ENCODE measurements at places on chromosomes 1 and 21. TPM values are rescaled to one million over a fixed set of nuclear protein-coding genes. Genes with fewer than 3 reads are reported as not detected.
A peak's percentile ranks its signal among the peaks of the same experiment; 100 is the strongest.

DNA sequence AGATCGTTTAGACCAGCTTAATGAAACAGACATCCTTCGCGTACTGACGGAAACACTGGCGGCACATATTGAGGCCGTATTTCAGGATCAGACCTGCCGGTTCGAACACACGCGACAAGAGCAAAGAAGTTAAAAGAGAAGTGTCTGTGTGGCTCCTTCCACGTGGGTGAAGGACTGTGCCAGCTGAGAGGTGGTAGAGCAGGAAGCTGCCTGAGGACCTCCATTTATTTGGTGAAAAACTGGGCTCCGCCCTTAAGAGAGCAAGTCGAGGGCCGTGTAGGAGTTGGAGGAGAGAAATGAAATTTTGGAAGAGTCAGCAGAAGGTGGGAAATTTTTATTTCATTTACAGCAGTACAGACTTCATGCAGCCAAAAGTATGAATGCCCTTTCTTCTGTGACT is 38.8 kb upstream of the ADORA3 start:
- peaks cover 16% of the 10 kb centered on the region for H3K27me3 ChIP-seq
- DNase-seq = no peak
- H3K4me1 ChIP-seq = peaks cover 23% of the 10 kb centered on the region
- no peaks in the 10 kb centered on the region for H3K36me3 ChIP-seq
- no peak overlapping the region for H3K4me3 ChIP-seq

DNA sequence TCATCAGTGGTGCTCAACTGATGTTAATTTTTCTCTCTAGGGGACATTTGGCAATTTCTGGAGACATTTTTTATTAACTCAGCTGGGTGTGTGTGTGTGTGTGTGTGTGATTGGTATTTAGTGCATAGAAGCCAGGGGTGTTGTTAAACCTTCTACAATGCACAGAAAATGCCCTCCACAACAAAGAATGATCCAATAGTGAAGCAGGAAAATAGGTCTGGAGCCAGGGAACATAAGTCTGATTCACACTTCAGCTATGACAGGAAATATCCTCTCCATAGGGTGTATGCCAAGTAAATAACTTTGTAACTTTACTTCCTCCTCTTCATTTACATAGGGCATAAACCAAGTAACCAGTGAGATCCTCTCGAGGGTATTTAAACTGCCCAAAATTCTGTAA is 25.1 kb upstream of the TMEM61 start:
- no peak for DNase-seq
- no peaks in the 10 kb centered on the region for H3K27me3 ChIP-seq
- H3K4me1 ChIP-seq = peaks cover 20% of the 10 kb centered on the region

DNA sequence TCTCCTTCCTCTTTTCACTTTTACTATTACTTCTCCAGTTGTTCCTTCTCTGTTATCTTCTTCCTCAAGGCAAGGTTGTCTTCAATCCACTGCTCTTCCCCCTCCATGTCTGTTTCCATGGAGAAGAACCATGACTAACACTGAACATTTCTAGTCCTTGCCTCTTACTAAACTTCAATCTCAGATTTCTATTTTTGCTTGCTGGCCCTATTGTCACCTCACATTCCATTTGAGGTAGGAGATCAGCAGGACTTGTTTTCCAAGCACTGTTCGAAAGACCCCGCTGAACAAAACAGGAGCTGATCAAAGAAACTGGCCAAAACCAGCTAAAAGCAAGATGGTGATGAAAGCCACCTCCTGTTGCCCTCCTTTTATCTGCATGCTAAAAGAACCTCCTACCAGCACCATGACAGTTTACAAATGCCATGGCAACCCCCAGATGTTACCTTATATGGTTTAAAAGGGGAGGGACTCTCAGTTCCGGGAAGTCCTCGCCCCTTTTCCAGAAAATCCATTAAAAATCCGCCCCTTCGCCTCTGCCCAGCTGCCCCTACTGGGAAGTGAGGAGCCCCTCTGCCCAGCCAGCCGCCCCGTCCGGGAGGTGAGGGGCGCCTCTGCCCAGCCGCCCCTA is 22.6 kb downstream of the GON4L start:
- peaks cover 36% of the 10 kb centered on the region for H3K36me3 ChIP-seq
- DNase-seq = peak; percentile 13
- peak overlapping the region; percentile 91 for H3K27ac ChIP-seq
- H3K27me3 ChIP-seq = no peaks in the 10 kb centered on the region
- peaks cover 10% of the 10 kb centered on the region for H3K4me1 ChIP-seq

DNA sequence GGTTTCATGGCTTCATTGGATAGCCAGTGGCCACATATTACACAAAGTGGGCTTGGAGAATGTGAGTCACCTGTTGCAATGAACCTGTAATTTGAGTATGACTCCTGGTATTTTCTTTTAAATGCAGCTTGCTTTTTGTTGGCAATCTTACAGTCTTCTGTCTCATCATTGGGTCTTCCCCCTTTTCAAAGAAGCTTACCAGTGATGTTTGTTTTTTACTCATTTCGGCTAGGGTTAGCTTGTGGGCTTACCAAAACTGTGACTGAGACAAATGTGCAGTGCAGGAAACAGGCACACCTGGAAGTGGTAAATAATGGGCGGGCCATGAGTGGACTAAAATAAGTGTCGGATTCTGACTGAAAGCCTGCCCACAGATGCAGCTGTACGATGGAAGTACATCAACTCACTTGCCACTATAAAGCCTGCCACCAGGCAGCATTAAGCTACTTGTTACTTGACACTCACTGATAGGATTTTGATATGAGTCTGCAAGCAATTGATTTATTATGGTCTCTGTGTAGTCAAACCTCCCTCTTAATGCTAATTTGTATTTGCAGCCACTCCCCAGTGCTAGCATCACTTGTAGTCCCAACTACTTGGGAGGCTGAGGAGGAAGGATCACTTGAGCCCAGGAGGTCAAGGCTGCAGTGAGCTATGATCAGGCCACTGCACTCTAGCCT is 4.2 kb downstream of the HHAT start:
- H3K4me1 ChIP-seq = peaks cover 10% of the 10 kb centered on the region
- peaks cover 82% of the 10 kb centered on the region for H3K27me3 ChIP-seq
- no peaks in the 10 kb centered on the region for H3K36me3 ChIP-seq
- DNase-seq = no peak

DNA sequence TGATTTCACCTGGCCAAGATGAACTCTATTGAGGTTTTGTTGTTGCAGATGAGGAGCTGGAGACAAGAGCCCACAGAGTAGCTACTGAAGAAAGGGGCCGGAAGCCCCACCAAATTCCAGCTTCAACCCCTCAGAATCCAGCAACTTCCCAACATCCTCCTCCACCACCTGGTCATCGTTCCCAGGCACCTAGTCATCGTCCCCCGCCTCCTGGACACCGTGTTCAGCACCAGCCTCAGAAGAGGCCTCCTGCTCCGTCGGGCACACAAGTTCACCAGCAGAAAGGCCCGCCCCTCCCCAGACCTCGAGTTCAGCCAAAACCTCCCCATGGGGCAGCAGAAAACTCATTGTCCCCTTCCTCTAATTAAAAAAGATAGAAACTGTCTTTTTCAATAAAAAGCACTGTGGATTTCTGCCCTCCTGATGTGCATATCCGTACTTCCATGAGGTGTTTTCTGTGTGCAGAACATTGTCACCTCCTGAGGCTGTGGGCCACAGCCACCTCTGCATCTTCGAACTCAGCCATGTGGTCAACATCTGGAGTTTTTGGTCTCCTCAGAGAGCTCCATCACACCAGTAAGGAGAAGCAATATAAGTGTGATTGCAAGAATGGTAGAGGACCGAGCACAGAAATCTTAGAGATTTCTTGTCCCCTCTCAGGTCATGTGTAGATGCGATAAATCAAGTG is 14.3 kb downstream of the CD2 start:
- H3K4me1 ChIP-seq = peaks cover 6% of the 10 kb centered on the region
- DNase-seq = no peak
- no peak overlapping the region for H3K27ac ChIP-seq
- no peak overlapping the region for H3K4me3 ChIP-seq
- H3K27me3 ChIP-seq = no peaks in the 10 kb centered on the region

GRCh38 chr1:59699227-59699847 is 115.4 kb upstream of the HOOK1 start:
- no peaks in the 10 kb centered on the region for H3K27me3 ChIP-seq

DNA sequence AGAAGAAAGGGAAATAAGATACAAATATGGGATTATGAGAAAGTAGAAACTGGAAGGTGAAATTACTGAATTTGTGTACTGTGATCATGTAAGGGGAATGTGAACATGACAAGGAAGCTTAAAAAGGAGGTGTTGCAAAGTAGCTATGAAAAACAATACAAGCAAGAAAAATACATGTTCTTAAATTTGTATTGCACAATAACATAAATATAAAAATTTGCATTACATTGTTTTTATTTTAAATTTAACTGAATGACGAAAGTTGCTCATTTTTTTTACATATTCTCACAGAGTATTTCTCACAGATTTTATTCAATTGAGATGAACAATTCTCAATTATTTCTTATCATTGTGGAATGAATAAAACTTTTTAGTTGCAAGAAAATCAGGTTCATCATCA is 874.8 kb downstream of the AMY1C start:
- H3K27ac ChIP-seq = no peak overlapping the region
- no peaks in the 10 kb centered on the region for H3K36me3 ChIP-seq
- no peak for DNase-seq
- H3K4me3 ChIP-seq = no peak overlapping the region
- H3K4me1 ChIP-seq = peaks cover 13% of the 10 kb centered on the region

DNA sequence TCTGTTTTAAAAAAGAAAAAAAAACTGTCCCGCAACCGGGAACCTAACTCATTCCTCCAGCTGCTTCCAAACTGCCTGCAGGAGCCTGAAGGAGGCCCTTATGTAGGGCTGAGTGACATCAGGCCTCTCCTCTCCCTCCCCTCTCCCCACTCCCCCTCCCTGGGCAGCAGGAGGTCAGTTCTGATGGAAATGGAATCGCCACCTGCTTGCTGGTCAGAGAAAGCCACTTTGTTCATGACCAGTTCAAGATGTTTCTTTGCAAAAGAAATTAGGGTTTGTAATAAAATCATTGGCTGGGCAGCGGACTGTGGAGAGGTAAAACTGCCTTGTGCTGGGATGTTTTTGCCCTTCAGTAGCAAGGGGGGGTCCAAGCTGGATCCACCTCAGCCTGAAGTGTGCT is at the start of gene MAP1LC3C:
TSS of gene MAP1LC3C (minus strand) at position 73 of the 400 bp plus-strand sequence. CDS start 90 bp downstream, outside the sequence.
- H3K27ac ChIP-seq = no peak within 1 kb of the TSS
- peaks cover 25% of the 10 kb centered on the region for H3K4me1 ChIP-seq
- peaks cover 5% of the 10 kb centered on the region for H3K27me3 ChIP-seq
- peak; percentile 21 for DNase-seq

TRNP1 gene
- total RNA-seq = 49.4 TPM

C1orf21 gene
- 20.1 TPM for total RNA-seq

KCNJ9 gene
- not detected for total RNA-seq

PTPN22 gene
- total RNA-seq = 0.11 TPM

LENEP gene
- total RNA-seq = 0.48 TPM

RBP7 gene
- total RNA-seq = 3.2 TPM

CD101 gene
- total RNA-seq = 1.3 TPM

CD48 gene
- 0.37 TPM for total RNA-seq

Data from WTC11 (cell line).